Stimulated activated CD4-positive, alpha-beta T cell treated with anti-CD3 and anti-CD28 coated beads, Interleukin-1b, Interleukin-23, amount 100 ng/mL, for 24 hours (primary cell): ENCODE measurements at places on chromosomes 12 and 14.

DNA sequence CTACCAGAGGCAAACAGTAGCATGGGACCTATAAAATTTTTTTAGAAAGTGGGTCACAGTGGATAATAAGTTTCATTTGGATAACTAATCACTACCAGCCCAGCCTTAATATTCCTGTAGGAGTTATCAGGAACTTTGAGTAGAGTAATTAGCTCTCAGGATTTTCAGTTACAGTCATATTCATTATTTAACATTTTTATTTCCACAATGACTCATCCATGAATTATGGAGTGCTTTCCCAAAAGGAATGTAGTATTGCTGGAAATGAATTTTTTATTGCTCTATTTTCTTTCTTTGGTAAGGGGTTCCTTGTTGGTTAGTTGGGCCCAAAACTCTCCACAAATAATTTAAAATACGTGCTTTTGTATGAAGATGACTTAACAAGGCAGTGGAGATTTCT lies 53.7 kb downstream of the ERC1 start:
- DNase-seq, result no peak

GRCh38 chr14:97523936-97524335 lies 726.8 kb downstream of the VRK1 start:
- DNase-seq, result no peak

- DNase-seq, result no peak
Measured at GRCh38 chr14:74653386-74654138, 41.5 kb upstream of the LTBP2 start.

DNA sequence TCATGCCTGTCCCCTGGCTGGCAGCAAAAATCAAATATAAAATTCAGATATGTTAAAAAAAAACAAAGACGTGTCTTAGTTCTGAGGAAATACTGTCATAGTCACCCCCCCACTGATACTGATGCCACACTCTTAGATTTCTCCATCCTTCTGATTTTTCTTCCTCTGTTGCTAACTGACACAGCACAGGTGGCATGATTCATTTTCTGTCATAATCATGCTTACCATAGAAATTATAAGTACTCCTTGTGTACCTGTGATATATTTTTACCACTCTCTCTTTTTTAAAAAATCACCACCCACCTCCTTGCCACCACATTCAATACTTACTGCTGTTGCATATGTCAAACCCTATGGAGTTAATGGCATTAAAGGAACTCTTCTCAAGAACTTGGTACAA lies 209.2 kb downstream of the PPM1H start:
- DNase-seq, result no peak

DNA sequence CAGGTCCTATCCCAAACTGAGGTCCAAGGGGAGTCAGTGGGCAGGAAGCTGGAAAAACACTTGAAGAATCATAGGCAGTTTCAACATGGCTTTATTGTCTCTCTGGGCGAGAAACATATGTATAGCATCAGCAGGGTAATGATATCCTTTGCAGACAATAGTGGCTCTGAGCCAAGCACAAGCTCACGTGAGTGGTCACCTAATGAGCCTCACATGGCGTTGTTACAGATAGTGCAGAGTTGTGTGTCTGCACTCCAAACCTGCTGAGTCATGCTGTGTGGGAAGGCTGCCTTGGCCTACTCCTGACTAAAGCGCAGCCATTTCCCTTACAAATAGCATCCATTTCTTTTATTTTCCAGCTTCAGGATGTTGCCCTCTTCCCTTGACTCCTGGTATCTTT lies 105.2 kb upstream of the SYT1 start:
- DNase-seq, result no peak

DNA sequence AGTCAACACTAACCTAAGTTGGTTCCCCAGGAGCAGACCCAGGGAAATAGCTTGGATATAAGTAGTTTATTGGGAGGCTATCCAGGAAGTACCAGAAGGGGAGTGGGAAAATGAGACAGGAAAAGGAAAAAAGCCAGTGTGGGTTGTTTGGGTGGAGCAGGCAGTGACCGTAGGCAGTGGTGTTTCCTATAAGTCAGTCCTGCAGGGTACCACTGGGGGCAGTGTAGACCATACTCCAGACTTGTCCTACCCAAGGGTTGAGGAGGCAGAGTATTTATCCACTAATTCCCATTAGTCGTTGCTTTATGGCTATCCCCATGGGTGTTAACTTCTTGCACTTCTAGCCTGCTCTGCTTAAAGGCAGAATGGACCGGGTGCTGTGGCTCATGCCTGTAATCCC lies 6.4 kb upstream of the CCDC60 start:
- DNase-seq, result no peak

GRCh38 chr14:77347751-77348150 lies 26.9 kb downstream of the GSTZ1 start:
- DNase-seq, result no peak

GRCh38 chr14:65334765-65335410 lies 77.6 kb upstream of the FUT8 start:
- no peak for DNase-seq

DNA sequence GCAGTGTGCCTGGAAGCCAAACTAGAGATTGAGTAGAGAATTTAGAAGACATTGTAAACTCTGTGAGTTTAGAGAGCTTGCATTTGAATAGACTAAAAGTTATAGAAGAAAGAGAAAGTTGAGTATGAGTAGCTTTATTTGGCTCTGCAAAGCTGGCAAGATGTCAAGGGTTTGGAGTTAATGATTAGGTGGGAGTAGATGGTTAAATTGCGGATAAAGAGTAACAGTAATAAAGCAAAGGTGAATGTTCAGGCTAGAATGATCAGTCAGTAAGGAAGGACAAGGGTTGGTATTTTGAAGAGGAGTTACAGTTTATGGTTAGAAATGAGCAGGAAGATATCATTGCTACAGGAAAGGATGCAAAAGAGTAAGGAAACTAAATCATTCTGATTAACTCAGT lies 5.2 kb downstream of the PPM1A start:
- DNase-seq, result no peak

- no peak for DNase-seq
Measured at GRCh38 chr12:113684053-113684907, 212.6 kb upstream of the LHX5 start.

DNA sequence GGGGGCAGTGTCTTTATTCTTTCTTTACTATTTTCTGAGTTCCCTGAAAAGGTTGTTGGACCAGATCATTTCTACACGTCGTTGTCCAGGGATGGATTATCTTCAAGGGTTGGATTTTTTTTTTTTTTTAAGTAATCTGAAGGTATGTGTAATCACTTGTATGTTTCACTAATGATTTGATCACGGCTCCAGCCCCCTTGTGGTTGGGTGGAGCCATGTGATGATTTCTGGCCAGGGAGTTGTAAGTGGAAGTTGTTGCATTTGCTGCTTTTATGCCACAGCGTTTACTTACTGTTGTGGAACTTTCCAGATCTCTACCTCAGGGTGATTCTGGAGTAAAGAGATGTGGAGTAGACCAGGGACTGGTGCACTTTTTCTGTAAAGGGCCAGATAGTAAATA lies 390.3 kb downstream of the AACS start:
- no peak for DNase-seq

DNA sequence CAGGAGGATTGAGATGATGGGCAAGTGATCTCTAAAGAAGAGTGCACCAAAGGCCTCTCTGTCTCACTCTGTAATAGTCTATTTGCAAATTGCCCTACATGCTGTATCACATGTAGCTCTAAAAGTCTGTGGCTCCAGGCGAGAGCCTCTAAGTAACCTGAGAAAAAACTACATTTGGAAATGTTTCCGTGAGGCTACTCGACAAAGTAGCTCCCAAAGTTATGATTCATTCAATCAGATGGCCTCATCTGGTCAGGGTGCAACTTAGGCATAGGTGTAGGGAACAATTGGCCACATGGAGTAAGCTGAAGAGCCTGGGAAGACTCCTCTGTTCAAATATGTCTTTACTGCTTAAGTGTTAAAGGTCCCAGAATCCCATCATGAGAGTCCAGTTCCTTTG lies 155.4 kb upstream of the PLEKHG7 start:
- DNase-seq, result no peak

GRCh38 chr12:96206936-96207662 lies 12.9 kb downstream of the ELK3 start:
- no peak for DNase-seq

GRCh38 chr14:65255029-65255545 lies 152.8 kb upstream of the MAX start:
- DNase-seq, result no peak

- no peak for DNase-seq
Measured at GRCh38 chr12:124305776-124306685, 11.1 kb downstream of the RFLNA start.

DNA sequence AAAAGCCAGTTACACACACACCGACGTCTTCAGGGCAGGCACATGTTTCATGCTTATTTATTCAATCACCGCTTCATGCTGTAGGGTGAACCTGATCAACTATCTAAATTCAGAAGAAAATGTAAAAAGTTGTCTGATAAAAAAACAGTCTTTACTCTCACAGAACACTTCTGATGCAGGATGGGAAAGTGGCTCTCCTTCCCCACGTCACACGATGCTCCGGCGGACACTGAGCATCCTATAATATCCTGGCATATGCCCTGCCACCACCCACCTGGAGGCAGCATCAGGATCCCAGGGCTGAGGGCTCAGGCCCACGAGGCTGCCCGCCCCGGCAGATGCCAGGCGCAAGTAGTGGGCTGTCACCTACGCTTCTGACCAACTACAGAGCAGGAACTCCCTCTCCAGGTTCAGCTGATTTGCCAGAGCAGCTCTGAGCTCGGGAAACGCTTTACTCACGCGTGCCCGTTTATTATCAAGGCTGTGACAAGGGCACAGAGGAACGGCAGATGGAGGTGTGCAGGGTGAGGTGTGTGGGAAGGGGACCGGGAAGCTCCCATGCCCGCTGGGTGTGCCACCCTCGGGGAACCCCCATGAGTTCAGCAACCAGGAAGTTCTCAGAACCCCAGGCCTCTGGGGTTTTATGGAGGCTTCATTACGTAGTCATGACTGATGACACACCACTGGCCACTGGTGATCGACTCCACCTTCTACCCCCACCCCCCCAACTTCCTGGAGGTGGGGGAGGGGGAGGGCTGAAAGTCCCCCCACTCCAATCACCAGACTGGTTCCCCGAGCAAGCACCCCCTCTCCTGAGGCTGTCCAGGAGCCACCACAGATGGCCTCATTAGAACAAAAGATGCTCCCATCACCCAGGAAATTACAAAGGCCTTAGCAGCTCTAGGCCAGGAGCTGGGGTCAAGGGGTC lies 32.1 kb downstream of the SLC15A4 start:
- DNase-seq, result no peak

GRCh38 chr14:30854492-30854891 lies 19.9 kb upstream of the COCH start:
- DNase-seq, result no peak

GRCh38 chr12:121214855-121215745 lies 5.2 kb downstream of the P2RX4 start:
- DNase-seq, result no peak

DNA sequence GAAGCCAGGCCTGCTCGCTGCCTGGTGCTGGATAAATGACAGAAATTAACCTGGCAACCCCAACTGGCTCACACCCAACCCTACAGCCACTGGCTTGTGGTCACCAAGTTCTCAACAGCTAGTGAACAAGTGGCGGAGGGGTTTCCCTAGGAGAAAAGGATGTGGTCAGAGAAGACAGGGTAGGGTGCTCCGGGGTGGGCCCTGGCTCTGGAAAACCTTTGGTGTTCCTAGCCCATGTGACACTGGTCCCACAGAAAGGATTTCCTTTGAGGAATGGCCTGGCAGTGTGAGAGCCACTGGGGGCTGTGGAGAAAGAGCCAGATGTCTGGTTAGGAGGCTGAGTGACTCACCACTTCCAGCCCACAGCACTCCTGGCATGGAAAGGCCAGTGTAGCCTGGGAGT lies 8.7 kb downstream of the SYNE3 start:
- DNase-seq, result no peak

GRCh38 chr14:91232603-91233002 lies 11.9 kb downstream of the GPR68 start:
- DNase-seq, result no peak

- DNase-seq, result no peak
Measured at GRCh38 chr12:102811110-102811737, 105.8 kb downstream of the PAH start.

DNA sequence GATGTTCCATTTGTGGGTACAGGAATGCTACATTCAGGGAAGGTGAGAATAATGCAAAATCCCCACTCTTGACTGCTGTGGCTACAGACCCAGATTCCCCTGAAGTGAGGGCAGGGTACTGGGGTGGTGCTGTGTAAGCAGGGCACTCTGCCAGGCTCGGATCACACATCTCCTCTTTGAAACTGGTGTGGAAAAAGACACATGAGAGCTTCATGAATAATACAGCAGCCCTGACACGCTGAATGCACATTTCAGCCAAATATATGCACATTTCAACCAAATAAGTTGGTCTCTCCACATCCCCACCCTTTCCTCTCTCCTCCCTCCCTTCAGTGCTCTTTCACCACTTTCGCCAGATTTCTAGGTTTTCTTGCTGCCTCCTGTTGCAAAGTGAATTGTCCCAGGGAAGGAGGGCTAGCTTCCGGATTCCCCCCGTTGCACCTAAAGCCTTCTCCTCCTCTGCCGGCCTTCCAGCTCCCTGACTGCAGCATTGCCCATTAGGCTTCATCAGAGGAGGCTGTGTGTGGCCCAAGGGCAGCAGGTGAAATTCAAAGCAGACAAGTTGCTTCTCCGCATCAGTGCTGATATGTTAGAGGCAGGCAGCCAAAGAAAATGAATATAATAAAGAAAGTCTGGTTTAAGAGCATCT lies 118.2 kb upstream of the TMCC3 start:
- no peak for DNase-seq

- DNase-seq, result no peak
Measured at GRCh38 chr12:39405580-39405979, 37.3 kb downstream of the KIF21A start.

DNA sequence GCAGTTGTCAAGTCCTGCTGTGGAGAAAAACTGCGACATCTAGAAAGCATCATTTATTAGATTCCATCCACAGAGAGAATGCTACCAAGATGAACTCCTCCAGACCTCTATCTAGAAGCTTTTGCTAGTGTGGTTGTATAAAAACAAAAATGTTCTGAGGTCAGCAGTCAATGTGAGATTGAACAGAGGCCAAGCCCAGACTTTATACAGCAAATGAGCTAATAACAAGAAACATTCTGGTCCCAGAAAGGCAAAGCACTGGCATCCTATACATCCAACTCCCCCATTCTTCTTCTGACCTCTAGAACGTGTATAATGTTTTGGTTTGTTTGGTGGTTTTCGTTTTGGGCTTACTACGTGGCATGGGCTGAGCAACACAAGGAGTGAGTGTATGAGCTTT lies 26.7 kb upstream of the RIN3 start:
- no peak for DNase-seq

- DNase-seq, result peak; percentile 33
Measured at GRCh38 chr14:92680781-92681650, 67.4 kb downstream of the LGMN start.

- DNase-seq, result no peak
Measured at GRCh38 chr12:121778567-121779421, 14.7 kb downstream of the RHOF start.

DNA sequence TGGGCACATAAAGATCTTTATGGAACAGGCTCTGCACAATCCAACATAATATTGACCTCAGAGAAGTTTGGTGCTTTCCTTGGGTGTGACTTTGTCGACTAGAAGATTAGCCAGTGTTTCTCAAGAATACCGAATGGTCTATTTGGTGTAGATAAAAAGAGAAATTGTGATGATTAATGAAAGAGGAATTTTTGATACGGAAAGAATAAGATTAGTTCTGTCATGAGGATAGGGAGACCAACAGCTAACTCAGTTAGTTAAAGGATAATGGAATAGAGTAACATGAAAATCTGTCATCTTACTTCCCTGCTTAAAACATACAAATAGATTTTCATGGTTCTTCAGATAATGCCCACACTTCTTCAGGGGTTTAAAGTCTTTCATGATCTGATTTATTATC lies 24.2 kb downstream of the PTPRO start:
- DNase-seq, result no peak

GRCh38 chr12:3140284-3140683 lies 63.1 kb downstream of the TSPAN9 start:
- no peak for DNase-seq
